Liver (tissue), 10 donors: ENCODE measurements at places on chromosomes 3 and 15.

- DNase-seq: no peak
These were observed 433 bp upstream of the MITF start for GRCh38 chr3:69738859-69739203.

DNA sequence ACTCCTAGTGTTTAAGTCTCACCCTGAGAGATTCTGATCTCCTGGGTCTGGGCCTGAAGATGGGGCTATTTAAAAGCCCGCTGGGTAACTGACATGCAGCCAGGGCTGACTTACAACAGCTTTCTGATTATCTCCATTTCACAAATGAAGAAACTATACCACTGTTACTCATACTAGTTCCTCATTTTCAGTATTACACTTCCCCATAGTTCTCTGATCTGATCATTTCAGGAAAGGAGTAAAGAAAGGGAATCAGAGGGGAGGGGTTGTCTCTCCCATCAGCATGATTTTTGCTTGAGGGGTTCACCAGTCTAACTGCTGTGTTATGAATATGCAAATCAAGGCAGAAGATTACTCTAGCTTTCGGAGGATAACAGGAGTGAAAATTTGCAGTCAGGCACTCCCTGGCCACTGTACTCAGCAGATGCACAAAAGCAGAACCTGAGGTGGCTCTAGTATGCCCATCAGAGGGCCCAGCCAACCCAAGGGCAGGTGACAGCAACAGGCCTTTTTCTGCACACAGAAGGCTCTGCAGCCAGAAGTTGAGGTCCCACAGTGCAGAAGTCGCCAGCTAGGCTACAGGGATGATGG is 59.4 kb downstream of the DAPK2 start:
- DNase-seq: no peak

- DNase-seq: no peak
These were observed 6.1 kb downstream of the SOX14 start for GRCh38 chr3:137770066-137770834.

DNA sequence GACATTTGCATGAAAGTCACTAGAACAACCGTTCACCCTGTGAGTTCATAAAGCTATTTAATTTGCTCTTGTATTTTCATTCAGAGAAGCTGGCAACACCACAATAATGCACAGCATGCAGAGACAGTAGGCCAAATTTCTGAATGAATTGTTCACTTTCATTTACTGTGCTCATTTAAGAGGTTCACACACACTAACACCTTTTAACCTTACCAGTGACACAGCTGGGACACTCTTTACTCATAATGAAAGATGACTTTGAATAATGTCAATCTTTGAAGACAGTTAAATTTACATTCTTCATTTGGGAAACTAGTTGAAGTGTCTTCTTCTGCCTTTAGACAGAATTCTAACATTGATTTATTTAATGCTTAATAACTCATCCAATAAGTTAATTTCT is 95.7 kb downstream of the ROBO1 start:
- DNase-seq: no peak

GRCh38 chr3:36211652-36211999 is 168.7 kb upstream of the STAC start:
- no peak for DNase-seq
